ENCODE measurements at places on chromosomes 11 and 22.
A peak's percentile ranks its signal among the peaks of the same experiment; 100 is the strongest.

DNA sequence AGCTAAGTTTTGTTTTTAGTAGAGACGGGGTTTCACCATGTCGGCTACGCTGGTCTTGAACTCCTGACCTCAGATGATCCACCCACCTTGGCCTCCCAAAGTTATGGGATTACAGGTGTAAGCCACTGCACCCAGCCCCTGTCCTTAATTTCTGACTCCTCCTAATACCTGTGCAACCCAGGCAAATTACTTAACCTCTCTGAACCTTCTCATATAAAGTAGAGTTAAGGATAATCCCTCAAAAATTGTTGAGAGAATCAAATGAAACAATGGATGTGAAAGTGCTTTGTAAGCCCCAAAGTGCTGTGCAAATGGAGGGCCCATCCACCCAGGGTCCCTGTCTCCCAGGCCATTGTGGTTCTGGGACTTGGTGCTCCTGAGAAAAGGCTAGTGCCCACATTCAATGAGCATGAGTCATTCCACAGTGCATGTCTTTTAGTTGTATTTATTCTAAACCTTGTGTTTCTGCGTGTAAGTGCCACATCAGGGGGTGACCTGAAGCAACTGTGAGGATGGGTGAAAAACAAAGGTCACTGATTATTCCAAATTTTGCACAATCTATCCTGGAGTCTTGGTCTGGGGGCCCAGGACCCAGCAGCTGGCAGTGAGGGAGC lies 61.4 kb upstream of the PTPRJ start:
- no peak for DNase-seq

DNA sequence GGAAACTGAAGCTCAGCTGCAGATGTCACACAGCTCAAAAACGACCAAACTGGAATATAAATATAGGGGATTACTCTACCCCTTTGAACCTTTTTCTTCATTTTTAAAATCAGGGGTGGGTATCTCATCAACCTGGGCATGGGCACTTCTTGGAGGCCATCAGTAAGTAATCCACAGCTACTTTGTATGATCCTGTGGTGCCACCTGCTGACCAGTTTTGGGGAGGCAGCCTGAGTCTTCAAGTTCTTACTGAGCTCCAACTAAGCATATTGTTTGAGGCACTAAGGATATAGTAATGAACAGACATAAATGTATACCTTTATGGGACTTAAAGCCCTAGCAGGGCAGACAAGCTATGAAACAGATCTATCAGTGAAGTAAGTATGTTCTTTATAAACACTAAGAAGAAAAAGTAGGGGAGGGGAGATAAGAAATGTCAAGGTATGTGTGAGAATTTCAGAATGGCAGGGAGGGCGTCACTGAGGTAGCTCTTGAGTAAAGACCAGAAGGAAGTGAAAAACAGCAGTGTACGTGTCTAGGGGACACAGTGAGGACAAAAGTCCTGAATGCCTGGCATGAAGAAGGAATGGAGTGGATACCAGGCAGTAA lies 18.4 kb downstream of the TUB start:
- peak; percentile 66 for DNase-seq

DNA sequence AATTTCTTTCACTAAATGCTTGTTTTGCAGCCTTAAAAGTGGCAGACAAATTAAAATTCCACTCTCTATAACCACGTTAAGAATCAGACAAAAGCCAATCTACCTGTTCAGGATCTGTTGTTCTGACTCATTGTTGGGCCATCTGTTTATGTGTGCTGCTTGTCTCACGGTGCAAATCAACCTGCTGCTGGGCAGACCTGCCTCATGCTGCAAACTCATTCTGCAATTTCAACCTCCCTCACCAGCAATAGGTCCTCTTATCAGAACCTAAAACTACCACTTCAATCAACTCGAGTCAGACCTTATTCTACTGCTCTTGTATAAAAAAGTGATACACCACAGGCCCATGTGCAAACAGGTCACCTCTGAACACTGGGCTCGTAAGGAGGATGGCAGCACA lies 75.1 kb downstream of the LARGE2 start:
- no peak for DNase-seq

DNA sequence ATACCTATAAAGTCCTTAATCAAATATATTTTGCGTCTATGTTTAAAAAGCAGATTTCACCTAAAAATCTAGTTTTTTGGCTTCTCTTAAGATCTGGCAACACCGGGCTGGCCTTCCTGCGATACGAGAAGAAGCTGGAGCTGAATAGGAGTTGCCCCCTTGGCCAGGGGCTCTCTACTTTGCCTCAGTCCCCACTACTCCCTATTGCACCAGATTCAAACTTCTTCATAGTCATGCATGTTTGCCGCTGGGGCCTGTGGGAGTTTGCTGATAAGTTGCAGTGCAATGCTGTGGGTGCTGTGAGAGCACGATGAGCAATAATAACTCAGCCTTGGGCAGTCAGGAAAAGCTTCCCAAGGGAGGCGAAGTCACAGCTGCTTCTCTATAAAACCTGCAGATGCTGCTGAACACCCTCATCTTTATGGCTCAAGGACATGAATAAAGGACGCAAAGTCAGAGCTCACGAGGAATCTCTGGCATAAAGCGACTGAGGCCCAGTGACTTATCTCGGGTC lies 15.2 kb upstream of the EIF3D start:
- DNase-seq, result no peak

DNA sequence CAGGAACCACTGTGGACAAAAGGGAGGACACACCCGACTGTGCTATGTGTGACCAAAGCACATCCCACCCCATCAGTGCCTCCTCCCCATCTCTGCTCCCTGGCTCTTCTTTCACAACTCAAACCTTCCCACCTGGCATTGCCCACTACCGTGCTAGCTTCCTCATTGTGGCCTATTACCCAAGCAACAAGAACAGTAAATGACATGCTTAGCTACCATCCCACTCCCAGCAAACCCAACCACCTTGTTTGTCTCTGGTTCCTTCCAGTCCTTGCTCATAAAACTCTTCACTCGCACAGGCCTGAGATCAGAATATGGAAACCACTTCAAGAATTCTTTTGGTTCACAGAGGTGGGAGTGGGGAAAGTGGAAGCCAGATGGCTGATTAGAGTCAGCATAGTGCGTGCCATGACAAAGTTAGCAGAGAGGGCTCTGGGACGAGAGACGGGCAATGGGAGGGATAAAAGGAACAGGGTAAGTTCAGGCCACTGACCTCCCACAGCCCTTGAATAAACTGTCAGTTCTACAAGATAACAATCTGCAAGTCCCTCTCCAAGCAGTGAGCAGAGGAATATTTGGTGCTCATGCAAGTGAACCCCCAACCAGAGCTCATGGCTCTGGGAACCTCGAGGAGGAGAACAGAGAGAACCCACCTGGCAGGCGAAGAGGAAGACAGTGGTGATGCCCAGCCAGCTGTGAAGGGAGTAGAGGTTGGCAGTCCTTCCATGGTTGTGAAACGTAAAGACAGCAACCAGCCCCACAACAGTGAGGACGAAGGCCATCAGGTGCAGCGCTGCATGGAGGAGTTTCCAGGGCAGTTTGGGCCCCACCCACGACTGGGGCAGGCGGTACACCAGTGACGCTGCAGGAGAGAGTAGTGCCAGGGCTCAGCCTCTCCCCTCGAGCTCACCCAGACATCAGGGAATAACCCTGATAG lies 8.3 kb downstream of the CYB561A3 start:
- DNase-seq, result no peak

GRCh38 chr22:37088108-37088605 lies 21.4 kb downstream of the TMPRSS6 start:
- DNase-seq, result no peak

DNA sequence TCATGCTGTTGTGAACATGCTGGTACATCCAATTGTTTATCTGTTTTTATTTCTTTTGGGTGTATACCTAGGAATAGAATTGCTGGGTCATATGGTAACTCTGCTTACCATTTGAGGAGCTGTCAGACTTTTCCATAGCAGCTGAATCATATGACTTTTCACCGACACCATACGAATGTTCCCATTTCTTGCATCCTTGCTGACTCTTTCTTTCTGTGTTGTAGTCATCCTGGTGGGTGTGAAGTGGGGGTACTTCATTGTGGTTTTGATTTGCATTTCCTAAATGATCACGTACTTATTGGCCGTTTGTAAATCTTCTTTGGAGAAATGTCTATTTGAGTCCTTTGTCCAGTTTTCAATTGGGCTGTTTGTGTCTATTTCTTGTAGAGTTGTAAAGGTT lies 26.5 kb downstream of the ATXN10 start:
- no peak for DNase-seq

DNA sequence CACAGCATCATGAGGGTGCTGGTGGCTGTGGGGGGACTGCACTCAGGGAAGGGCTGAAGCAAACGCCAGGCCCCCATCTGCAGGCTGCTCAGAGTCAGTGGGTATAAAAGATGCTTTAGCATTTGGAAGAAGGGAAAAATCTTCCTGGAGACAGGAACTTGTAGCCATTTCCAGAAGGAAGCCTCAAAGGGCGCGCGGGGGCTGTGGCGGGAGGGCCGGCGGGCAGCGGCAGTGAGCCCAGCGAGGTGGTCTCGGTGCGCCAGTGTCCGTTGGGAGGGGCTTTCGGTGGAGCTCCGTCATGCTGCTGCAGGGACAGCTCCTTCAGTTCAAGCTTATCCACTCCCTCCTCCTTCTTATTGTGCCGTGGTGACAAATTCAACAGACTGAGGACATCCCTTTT lies 63.0 kb upstream of the PITPNB start:
- DNase-seq, result no peak

DNA sequence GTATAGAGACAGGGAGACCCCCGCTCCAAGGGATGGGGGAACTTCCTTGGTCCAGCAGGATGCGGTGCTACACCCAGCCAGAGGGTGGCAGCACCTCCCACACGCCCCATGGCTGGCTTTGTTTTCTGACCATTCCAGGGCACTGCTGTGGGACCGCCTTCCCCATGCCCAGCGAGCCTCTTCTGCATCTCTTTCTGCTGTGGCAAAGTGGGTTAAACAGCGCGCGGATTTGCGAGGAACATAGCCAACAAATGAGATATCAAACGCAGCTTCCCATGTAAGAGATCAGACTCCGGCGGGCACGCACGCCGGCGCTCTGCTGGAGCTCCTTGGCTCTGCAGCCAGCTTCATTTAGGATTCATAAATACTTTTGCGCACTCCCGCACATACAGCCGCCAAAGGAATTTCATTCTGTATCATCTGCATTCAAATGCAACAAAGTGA lies 485.8 kb upstream of the CADM1 start:
- DNase-seq, result no peak

- DNase-seq, result no peak
Measured at GRCh38 chr11:8601376-8602133, 7.5 kb upstream of the STK33 start.

GRCh38 chr22:25236417-25236816 lies 17.0 kb downstream of the CRYBB2 start:
- no peak for DNase-seq

DNA sequence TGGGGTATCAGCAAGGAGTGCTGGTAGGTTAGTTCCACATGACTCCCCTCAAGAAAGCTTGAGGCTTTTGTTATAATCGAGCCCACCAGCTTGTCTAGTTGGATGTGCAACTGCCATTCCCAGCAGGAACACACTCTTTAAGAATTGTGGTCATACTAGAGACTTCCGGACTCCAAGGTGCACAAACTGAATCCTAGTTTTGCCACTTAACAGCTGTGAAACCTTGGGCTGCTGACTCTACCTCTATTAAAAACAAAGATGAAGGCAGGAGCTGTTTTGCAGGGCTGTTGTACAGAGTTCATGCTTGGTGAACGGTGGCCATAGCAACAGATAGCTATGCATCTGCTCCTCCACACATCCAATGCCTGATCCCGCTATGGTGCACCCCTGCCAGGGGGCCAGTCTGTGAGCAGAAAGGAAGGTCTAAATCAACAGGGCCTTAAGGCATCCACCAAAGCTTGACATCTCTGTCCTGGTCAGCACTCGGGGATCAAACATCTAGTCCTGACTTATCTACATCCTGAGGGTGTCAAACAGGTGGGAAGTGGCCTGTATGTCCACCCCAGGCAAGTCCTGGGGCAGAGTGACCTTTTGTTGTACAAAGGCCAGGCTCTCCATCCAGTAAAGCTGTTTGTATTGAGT lies 36.4 kb downstream of the DKK3 start:
- no peak for DNase-seq

DNA sequence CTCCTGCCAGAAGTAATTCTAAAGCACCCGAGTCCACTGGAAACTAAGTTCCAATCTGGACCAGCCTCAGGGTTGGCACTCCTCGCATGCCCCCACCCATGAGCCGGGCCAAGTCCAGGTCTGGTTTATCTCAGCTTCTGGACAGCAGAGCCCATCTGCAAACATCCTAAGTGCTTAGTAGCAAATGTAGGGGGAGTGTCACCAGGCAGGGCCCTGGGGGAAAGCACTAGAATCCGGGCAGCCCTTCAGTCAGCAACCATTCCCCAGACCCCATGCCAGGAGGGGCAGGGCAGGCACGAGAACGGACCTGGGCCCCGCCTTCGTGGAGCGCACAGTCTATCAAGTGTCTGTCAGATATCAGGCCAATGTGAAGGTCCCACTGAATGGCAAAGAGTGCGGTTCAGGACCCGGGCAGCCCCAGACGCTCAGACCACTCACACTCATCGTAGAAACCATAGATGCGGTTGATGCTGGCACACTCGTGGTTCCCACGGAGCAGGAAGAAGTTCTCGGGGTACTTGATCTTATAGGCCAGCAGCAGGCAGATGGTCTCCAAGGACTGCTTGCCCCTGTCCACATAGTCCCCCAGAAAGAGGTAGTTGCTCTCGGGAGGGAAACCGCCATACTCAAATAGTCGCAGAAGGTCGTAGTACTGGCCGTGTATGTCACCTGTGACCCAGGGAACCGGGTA lies 1.3 kb downstream of the PPP1CA start:
- DNase-seq, result no peak

DNA sequence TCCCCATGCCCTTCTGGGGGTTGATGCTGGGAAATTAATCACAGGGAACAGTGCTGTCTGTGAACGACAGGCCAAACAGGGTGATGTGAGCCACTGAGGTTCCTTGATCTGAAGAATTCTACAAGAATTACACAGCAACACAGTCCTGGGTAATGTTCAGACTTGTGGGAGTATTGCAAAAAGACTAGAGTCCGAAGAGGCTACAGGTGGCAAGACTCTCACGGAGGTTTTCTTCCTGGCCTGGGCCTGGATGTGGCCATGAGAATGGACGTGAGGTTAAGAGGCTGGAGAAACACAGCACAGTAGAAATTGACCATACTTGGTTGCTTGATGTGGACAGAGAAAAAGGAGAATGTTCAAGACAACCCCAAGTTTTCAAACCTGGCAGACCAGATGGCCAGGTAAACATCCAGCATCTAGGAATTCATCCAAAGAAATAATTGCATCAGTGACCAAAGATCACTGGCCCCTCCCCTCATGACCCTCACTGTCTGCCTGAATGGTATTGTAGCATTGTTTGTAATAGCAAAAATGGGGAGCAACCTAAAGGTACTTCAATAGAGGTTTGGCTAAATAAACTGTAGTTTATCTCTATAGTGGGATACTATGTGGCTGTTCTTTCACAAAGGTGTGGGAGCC lies 70.8 kb downstream of the COMMD9 start:
- DNase-seq, result no peak

GRCh38 chr11:118615282-118615975 lies 8.0 kb downstream of the PHLDB1 start:
- DNase-seq, result no peak

DNA sequence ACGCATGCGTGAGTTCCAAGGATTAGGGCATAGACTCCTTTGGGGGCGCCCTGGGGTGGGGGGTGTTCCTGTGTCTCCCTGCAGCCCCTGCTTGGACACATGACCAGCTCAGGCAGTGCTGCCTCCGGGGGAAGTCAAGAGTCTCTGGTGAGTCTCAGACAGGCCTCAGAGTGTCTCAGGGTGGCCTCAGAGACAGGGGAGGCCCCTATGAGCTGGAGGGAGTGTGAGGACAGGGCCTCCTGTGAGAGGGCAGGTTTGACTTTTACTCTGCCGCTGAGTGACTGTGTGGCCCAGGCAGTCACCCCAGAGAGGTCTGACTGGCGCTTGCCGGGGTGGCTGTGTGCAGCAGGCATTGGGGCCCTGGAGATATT lies 41.2 kb upstream of the KCNQ1OT1 start:
- no peak for DNase-seq
